Central memory CD4-positive, alpha-beta T cell (primary cell): ENCODE measurements at places on chromosomes 1 and 21.

- no peak for DNase-seq
Observed at GRCh38 chr1:201426479-201427310, 5.2 kb upstream of the TNNI1 start.

DNA sequence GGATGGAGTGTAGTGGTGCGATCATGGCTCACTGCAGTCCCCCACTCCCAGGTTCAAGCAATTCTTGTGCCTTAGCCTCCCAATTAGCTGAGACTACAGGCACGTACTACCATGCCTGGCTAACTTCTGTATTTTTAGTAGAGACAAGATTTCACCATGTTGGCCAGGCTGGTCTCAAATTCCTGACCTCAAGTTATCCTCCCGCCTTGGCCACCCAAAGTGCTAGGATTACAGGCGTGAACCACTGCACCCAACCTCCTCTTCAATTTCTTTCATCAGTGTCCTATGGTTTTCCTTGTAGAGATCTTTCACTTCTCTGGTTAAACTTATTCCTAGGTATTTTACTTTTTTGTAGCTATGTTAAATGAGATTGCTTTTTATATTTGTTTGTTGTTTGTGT is 10.7 kb upstream of the MAST2 start:
- no peak for DNase-seq

- DNase-seq: no peak
Observed at GRCh38 chr1:47776667-47777131, 220.5 kb downstream of the TRABD2B start.

DNA sequence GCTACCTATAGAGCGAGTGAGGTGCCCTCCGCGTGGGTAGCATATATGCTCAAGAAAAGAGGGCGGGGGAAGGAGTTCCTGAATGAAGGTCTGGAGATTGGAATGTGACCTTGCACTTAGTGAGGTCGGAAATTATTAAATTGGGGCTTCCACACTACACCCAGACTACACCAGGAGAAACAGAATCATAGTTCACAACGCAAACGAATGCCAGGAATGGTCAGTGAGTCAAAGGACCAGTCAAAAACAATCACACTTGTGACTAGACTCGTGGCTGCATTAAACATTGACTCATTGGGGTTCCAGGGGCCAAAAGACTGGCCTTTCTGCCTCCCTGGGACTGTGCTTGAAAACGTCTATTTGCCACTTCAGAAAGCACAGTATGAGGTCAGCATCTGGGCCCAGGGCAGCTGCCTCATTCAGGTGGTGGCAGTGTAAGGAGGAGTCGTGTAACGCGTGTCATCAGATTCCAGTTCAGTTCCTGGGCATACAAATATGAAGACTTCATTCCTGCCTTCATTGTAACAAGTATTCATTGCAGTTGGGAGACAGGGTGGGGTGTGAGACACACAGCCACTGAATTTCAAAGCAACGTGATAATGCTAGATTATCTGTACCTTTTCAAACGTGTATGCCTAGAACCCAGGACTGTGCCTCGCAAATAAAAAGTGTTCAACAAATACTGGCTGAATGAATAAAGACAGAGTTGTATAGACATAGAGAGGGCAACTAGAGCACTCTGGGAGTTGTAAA is at the start of gene YOD1:
Gene YOD1 (minus strand): TSS at position 18 of the 753 bp plus-strand sequence. CDS start 178 bp downstream, outside the sequence.
- DNase-seq: no peak

GRCh38 chr1:204645251-204645650 is 40.3 kb downstream of the LRRN2 start:
- no peak for DNase-seq
